ENCODE measurements at places on chromosomes 7 and 10. TPM values are rescaled to one million over a fixed set of nuclear protein-coding genes. Genes with fewer than 3 reads are reported as not detected.

DNA sequence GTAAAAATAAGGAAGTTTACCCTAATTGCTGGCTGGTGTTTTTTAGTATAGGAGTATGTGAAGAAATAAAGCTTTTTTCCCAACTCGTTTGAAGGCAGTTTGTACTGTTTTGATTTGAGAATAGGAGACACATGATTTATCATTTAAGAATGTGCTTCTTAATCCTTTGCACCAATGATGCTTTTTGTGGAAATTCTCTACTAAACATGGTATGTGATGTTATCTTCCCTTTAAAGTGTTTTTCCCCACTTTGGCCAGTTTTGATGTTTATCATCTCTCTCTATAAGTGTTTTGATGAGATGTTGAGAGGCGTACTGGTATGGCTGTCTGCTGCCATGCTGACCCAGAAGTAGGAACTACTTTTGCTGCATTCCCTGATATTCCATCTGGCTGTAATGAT, 85.1 kb downstream of the SUGCT start:
- H3K27ac ChIP-seq, result no peak overlapping the region
- DNase-seq, result no peak
- H3K36me3 ChIP-seq, result no peaks in the 10 kb centered on the region
- peaks cover 3% of the 10 kb centered on the region for H3K27me3 ChIP-seq
- H3K4me1 ChIP-seq, result no peaks in the 10 kb centered on the region

The C7orf25 gene
- 6.8 TPM for total RNA-seq

DNA sequence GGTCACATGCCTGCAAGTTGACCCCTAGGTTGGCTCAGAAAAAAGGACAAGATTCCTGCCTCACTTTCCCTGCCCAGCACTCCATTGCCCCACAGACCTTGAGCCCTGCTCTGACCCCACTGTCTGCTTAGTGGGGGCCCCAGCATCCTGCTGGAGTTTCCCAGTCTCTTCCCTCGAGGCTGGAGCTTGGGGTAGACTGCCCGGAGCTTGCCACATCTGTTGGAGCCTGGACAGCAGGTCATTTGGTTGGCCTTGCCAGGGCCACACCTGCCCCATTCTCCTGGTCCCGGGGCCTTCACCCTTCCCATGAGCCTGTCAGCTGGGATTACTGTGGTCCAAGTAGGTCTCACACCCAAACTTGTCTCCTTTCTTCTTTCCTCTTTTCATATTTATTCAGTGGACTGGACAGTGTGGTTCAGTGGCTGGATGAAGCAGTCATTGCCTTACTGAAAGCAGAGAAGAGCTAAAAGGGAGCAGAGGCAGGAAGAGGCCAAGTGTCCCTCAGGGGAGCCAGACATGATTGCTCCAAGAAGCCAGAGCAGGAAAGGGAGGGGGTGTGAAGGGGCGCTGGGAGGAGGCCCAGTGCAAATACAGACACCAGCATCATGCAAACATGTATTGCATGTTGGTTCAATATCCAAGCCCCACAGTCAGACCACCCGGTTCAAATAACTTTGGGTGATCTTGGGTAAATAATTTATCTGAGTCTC, 56.2 kb upstream of the CACUL1 start:
- H3K4me3 ChIP-seq, result no peak overlapping the region
- no peaks in the 10 kb centered on the region for H3K27me3 ChIP-seq
- no peaks in the 10 kb centered on the region for H3K36me3 ChIP-seq

The LIPJ gene
- not detected for total RNA-seq

The ECHDC3 gene
- total RNA-seq, result 0.16 TPM

The BBS9 gene
- 10.2 TPM for total RNA-seq

The PIP gene
- total RNA-seq, result not detected

GRCh38 chr7:95092324-95092723, 184.9 kb downstream of the PPP1R9A start:
- DNase-seq, result no peak
- no peaks in the 10 kb centered on the region for H3K36me3 ChIP-seq
- no peak overlapping the region for H3K4me3 ChIP-seq
- no peaks in the 10 kb centered on the region for H3K4me1 ChIP-seq
- H3K27ac ChIP-seq, result no peak overlapping the region
- H3K27me3 ChIP-seq, result no peaks in the 10 kb centered on the region

The MET gene
- total RNA-seq, result 0.26 TPM

GRCh38 chr7:140653319-140654108, 12.9 kb upstream of the DENND2A start:
- H3K27ac ChIP-seq, result no peak overlapping the region
- H3K4me1 ChIP-seq, result peaks cover 18% of the 10 kb centered on the region

The STAMBPL1 gene
- total RNA-seq, result 29.2 TPM

GRCh38 chr10:93904901-93905300, 11.1 kb downstream of the SLC35G1 start:
- DNase-seq, result no peak
- H3K4me1 ChIP-seq, result peaks cover 1% of the 10 kb centered on the region
- peaks cover 17% of the 10 kb centered on the region for H3K36me3 ChIP-seq
- H3K27ac ChIP-seq, result no peak overlapping the region

The SKIDA1 gene
- 0.26 TPM for total RNA-seq

Measured in activated CD8-positive, alpha-beta memory T cell treated with anti-CD3 and anti-CD28 coated beads, Interleukin-2, amount 10 ng/mL, durations not matched to agents 7 days and 5 days (primary cell).